Fibroblast of upper back skin (primary cell): ENCODE measurements at places on chromosomes 7 and 10.

DNA sequence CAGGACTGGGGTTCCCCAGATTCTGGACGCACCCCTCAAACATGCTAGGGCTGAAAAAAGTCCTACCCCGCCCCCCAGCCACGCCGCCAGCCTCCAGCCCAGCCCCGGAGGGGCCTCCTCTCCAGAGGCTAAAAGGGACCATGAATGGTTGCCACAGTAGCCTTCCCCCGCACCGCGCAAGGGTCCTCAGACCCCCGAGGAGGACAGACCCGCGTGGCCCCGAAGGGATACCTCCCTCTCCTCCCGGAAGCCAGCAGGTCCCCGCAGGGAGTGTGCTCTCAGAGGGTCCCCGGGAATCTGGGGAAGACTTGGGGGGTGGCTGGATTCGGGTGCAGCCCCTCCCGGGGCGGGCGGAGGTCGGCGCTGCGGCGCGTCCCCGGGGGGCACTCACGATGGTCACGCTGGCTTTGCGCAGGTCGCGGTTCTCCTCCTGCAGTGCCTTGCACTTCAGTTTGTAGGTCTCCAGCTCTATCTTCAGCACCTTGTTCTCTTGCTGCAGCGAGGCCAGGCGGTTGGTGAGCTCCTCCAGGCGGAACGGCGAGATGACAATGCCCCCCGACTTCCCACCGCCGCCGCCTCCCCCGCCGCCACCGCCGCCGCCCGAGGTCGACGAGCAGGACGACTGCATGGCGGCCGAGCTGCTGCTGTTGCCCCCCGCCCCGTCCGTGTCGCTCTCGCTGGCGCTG lies 482 bp downstream of the CCDC6 start:
- no peak for DNase-seq

GRCh38 chr10:123986736-123987135 lies 95.1 kb upstream of the CPXM2 start:
- DNase-seq: no peak

DNA sequence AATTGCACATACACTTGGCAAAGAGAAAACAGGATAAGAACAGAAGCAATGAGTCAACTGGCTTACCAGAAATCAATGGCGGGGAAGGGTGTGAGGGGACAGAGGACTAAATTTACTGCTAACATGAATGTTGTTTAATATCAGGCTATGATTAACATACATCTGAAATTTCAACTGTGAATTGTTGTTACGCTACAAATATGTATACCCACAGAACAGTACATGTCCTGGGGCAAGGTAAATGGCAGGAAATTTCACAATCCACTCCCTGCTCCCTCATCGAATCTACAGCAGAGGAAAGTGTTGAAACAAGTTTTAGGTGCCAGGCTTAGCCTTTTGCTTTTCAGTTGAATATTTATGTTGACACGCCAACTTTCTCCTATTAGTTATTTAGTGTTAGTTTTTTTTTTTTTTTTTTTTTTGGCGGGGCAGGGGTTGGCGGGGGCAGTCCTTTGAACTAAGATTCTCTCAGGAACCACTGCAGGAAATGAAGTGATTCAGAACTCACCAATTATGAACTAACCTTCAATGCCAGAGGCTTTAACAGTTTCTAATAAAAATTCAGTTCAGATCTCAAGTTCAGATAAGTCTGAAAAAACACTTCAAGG lies 99.0 kb downstream of the UBE2H start:
- DNase-seq: no peak

GRCh38 chr10:3867454-3868270 lies 82.7 kb upstream of the KLF6 start:
- no peak for DNase-seq

- DNase-seq: peak; percentile 33
Observed at GRCh38 chr7:98617051-98617959, at the start of gene NPTX2. TSS of gene NPTX2 (plus strand) at chr7:98617285. CDS start at chr7:98617462, 177 bp downstream.

DNA sequence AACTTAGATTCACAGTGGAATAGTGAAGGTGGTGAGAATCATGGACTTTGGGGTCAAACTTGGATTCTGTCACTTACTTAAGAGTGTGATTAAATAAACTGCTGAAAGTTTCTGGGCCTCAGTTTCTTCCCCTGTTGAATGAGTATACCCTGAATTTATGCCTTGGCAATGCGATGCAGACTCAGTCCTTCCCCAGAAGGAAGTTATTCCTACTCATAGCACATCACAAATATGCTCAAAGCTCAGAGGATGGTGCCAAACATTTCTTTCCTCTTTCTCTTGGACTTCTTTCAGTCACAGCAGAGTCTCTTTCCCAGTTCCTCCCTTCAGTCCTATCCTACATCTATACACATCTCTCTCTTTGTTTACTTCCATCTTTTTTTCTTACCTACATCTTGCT lies 45.1 kb downstream of the ASB4 start:
- no peak for DNase-seq

- no peak for DNase-seq
Observed at GRCh38 chr10:86958116-86958900, at the start of gene SNCG. TSS of gene SNCG (plus strand) at chr10:86958599. CDS start at chr10:86958698, 99 bp downstream.

DNA sequence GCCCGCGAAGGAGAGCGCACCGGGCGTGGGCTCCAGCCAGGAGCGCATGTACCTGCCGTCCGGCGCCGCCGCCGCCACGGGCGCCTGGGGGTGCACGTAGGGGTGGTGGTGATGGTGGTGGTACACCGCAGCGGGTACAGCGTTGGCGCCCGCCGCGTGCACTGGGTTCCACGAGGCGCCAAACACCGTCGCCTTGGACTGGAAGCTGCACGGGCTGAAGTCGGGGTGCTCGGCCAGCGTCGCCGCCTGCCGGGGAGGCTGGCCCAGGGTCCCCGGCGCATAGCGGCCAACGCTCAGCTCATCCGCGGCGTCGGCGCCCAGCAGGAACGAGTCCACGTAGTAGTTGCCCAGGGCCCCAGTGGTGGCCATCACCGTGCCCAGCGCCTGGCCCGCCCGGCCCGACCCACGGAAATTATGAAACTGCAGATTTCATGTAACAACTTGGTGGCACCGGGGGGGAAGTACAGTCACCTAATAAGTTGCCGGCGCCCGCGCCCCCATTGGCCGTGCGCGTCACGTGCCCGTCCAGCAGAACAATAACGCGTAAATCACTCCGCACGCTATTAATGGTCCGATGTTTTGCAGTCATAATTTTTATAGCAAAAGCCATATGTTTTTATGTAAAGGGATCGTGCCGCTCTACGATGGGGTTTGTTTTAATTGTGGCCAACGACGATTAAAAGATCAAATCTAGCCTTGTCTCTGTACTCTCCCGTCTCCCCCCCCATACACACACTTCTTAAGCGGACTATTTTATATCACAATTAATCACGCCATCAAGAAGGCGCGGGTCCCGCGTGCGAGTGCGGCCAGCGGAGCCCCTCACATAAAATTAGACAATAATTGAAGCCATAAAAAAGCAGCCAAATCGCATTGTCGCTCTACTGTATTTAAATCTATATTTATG lies at the start of gene HOXA9:
Gene HOXA9 (minus strand): TSS at position 449 of the 907 bp plus-strand sequence. CDS start 80 bp downstream, at position 369.
- peak; percentile 79 for DNase-seq

GRCh38 chr7:974172-974571 lies 1.2 kb downstream of the COX19 start:
- DNase-seq: no peak

GRCh38 chr7:73727952-73728351 lies 8.5 kb upstream of the STX1A start:
- DNase-seq: no peak

GRCh38 chr7:7576344-7576743 lies 9.7 kb downstream of the MIOS start:
- DNase-seq: no peak

DNA sequence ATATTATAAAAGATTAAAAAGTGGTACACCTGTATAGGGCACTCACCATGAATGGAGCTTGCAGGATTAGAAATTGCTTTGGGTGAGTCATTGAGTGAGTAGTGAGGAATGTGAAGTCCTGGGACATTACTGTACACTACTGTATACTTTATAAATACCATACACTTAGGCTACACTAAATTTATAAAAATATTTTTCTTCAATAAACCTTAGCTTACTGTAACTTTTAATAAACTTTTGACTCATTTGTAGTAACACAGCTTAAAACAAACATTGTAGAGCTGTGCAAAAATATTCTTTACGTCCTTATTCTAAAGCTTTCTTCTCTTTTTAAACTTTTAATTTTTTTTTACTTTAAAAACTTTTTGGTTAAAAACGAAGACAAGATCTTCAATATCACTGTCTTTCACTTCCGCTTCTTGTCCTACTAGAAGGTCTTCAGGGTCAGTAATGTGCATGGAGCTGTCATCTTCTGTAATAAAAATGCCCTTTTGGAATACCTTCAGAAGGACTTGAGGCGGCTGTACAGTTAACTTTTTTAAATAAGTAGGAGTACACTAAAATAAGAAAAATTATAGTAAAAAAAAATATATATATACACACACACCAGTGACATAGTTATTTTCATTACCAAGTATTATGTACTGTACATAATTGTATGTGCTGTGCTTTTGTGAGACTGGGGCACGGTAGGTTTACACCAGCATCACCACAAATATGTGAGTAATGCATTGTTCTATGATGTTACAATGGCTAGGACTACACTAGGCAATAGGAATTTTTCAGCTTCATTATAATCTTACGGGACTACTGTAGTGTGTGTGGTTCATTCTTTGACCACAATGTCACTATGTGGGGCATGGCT lies 3.5 kb downstream of the STK31 start:
- DNase-seq: peak; percentile 93

DNA sequence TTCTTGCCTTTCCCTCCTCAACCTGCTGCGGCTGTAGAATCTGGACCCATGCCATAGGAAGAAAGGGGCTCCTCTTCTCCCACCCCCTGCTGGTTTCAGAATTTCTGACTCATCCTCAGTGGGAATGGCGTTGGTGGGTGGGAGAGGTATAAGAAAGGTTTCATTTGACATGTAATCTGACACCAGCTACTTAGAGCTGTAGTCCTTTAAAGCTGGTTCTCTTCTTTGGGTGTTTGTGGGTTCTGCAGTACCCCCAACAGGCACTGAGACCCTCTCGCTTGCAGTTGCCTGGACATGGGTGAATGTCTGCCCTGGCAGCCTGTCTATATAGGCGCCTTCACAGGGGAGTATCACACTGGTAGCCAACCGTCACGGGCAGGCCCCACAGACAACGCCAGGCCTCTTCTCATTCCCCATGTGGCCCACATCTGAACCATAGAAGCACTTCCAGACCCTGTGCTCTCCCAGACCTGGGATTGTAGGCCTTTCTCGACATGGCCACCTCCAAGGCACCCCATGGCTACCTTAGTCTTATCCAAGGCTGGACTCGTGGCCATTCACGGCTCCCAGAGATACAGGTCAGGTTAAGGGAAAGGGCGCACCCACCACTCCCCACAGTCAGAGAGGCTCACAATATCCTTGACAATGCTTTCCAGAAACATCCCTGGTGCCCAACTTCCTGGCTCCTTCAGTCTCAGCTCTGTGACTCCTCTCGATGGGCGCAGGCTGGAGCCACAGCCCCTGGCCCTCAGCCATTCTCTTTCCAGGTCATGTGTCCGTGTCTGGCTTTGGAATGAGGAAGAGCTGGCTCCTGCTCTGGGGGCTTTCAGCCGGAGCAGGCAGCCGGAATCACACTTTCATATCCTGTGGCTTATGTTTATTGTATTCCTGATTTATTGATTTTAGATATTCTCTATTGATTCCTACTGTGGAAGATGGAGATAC lies 17.5 kb downstream of the ZNF862 start:
- peak; percentile 97 for DNase-seq

GRCh38 chr10:7040681-7041080 lies 370.2 kb downstream of the SFMBT2 start:
- DNase-seq: no peak

- DNase-seq: no peak
Observed at GRCh38 chr10:33006342-33006887, 48.4 kb upstream of the ITGB1 start.

DNA sequence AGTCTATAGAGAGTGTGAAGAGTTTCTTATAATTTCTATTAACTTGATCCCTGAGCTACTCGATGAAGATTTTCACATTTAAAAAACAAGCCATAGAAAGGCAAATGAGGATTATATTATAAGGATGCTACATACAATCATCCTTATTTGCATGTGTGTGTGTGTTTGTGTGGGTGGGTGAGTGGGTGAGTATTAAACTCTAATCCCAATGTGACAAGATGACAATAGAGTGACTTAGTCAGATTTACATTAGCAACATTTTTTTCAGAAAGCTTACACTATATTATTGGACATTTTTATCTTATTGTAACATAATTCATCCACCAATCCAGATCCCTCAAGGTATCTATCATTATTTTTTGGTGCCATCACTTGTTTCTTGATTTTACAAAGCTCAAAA lies 331.7 kb downstream of the SORCS1 start:
- DNase-seq: no peak

- no peak for DNase-seq
Observed at GRCh38 chr10:22244855-22245254, 27.0 kb upstream of the EBLN1 start.

DNA sequence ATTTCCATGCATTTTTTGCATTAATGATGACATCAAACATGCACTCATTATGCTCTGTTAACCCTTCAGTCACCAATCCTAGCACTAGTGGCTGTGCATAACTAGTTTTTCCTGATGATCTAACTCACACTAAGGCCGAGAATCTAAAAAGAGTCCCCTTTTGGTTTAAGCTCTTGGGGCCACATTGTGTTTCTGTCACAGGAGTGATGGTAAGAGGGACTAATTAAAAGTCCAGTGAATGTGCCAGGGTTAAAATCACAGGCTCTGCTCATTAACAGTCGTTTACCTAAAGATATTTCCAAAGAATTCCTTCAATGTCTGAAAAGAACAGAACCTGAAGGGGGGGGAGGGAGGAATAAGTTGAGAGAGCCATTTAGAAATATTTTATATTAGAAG lies 359.0 kb upstream of the ANKRD30A start:
- DNase-seq: no peak

GRCh38 chr7:49783446-49783845 lies 10.0 kb downstream of the VWC2 start:
- DNase-seq: no peak

- DNase-seq: no peak
Observed at GRCh38 chr10:75660823-75661222, 229.4 kb downstream of the LRMDA start.
